IMR-90 (cell line): ENCODE measurements at places on chromosomes 11 and 22.

DNA sequence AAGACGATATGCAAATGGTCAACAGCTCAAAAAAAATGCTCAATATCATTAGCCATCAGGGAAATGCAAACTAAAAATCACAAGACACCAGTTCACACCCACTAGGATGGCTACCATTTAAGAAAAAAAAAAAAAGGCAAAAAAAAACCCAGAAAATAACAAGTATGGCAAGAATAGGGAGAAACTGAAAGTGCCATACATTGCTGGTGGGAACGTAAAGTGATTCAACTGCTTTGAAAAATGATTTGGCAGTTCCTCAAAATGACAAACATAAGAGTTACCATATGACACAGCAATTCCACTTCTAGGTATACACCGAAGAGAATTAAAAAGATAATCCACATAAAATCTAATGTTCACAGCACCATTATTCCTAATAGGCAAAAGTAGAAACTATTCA, 47.5 kb downstream of the PICALM start:
- no peak for DNase-seq

DNA sequence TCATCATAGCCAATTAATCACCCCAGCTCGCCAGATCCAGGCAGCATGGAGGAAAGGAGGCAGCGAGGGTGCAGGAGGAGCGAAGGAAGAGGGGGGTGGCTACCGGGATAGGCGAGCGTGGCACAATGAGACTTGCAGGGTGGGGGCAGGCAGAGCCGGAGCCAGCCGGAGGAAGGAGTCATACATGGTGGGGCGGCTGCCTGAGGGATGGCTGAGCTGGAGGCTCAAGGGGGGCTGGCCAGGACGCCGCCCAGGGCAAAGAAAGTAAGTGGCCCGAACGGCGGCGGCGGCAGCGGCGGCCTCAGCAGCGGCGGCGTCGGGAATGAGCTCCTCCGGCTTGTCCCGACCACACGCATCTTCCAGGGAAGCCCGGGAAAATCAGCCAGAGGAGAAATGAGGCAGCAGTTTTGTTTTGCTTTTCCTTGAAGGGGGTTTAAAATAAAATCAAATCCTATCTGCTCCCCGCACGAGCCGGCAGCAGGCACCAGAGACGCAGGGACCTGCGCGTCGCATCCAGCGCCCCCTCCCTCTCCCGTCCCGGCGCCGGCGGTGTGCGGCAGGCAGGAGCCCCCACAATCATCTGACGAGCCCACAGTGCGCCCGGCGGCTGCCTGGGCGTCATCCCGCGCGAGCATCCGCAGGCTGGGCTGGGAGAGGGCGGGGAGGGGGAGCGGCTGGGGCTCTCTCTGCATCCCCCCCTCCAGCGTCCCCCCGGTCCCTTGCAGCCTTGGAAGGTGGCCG, 263.6 kb downstream of the CTTN start:
- DNase-seq, result peak; percentile 43

GRCh38 chr11:124640666-124641065, 18.0 kb downstream of the TBRG1 start:
- DNase-seq, result no peak

- DNase-seq, result no peak
Observed at GRCh38 chr11:118289401-118289800, 15.1 kb upstream of the CD3E start.

- no peak for DNase-seq
Observed at GRCh38 chr22:35064664-35065063, 1.3 kb upstream of the ISX start.

DNA sequence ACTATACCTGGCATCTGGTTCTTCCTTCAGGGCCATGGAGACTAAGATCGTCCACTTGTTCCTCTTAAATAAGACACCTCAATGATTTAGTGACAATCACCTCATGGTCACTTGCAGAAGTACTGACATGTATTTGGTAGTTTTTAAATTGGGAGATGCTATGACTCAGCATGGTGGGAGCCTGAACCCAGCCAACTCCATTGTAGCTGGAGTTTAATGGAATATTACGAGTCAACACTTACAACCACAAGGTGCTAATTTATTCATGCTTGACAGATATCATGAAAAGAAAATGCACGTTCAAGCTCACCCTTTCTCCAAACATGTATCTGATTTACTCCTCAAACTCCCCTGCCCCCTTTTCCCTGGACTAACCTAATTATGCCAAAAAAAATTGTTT, 16.6 kb upstream of the APOL3 start:
- DNase-seq, result no peak

- DNase-seq, result no peak
Observed at GRCh38 chr11:94735907-94736306, 32.2 kb upstream of the AMOTL1 start.

DNA sequence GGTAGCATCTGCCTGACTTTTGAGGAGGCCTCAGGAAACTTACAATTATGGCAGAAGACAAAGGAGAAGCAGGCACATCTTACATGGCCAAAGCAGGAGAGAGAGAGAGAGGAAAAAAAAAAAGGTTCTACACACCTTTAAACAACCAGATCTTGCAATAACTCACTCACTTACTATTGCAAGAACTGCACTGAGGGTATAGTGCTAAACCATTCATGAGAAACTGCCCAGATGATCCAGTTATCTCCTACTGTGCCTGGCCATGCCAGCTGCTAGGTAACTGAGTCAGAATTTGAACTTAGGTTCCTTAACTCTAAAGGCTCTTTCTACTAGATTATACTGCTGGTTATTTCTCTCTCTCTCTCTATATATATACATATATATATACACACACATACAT, 7.3 kb downstream of the HORMAD2 start:
- DNase-seq, result no peak

DNA sequence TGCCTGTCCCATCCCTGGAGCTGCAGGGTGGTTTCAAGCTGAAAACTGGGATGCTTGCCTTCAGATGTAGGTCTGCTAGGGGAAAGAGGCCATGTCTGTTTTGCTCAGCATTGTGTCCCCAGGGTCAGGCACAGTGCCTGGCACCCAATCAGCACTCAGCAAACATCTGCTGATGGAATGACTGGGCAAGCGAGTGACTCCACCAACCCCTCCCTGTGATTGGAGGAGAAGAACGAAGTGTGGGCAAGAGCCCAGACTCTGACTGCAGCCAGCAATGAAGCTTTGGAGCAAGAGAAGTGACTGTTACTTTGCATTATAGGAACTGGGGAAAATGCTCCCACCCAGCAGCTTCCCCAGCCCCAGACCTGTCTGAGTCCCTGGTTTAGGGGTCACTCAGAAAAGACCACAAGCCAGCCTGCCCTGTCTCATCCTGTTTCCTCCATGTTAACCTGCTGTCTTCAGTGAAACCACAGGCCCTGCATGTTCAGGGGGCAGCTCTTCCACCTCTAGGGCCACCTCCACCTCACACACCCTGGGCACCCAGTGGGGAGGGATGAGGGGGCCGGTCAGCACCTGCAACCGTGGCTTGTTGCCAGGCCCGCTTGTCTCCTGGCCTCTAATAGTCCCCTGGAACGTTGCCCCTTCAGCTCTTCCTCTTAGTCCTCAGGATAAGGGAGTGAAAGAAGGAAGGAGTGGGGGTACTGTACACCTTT, 147.4 kb downstream of the TRIM29 start:
- no peak for DNase-seq

DNA sequence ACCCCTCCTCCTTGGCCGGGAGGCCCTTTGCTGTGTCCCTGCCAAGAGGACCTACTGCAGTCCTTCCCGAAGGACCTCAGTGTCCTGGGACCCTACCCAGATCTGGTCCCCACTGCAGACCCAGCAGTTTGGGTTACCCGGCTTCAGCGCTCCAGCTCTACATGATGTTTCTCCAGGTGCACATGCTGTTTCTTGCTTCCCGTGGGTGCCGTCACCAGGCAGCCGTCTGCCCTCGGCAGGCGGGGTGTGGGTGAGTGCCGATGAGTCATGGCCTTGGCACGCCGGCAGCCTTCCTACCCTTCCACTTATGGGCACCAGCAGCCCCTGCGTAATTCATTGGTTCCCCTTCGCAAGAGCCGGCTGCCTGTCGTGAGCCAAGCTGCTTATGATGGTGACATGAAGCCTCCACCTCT, 101.8 kb downstream of the BCR start:
- DNase-seq, result peak; percentile 69
